ENCODE measurements at places on chromosomes 2 and 18.

DNA sequence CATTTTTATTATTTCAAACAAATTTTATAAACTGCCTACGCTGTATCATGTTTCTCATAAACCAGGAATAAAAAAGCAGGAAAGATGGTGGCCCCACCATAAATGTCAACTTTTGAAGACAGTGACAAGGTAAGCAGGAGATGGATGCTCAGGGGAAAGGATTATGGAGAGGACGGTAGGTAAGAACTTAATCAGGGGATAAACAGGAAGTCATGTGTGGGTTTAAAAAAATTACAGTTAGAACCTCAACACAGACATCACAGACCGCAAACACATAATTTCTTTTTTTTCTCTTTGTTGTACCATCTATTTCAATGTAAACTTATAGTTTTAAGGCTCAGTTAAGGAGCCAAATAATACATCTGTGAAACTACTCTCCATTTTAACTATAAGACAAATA lies 575.2 kb upstream of the SLC8A1 start:
- no peaks in the 10 kb centered on the region for H3K27me3 ChIP-seq
- H3K4me3 ChIP-seq = no peak overlapping the region
- peak overlapping the region; percentile 4 for H3K27ac ChIP-seq
- no peaks in the 10 kb centered on the region for H3K36me3 ChIP-seq
- no peak for DNase-seq

- peak overlapping the region; percentile 90 for H3K4me3 ChIP-seq
- no peaks in the 10 kb centered on the region for H3K27me3 ChIP-seq
- H3K27ac ChIP-seq = peak overlapping the region; percentile 27
- peaks cover 95% of the 10 kb centered on the region for H3K4me1 ChIP-seq
- peaks cover 26% of the 10 kb centered on the region for H3K36me3 ChIP-seq
These were observed 8.8 kb downstream of the LBH start for GRCh38 chr2:30239986-30240752.

DNA sequence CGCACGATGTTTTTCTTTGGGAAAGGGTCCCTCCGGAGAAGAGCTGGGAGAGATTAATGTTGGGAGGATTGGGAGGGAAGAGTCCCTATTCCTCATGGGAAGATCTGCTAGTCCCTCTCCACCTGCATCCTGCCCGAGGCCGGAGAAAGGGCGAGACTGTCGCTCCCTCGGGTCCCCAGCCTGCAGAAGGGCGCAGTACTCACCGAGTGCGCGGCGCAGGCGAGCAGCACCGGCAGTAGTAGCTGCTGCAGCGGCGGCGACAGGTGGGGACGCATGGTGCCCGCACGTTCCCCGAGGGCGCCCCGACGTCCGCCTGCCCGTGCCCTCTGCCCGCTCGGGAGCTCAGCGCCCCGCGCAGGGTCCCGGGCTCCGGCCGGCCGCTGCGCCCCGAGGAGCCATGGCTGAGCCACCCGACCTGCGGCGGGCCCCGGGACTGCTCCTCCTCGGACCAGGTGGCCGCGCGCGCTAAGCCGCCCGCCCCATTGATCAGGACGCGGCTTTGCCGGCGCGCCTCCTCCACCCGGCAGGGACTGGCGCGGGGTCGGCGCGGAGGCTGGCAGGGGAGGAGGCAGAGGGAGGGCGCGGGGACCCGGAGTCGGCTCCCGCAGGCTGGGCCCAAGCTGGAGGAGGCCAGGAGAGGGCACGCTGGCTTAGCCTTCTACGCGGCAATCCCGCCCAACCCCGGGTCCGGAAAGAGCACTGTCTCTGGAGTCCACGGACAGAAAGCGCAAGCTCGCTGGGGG lies at the start of gene SCTR:
Gene SCTR, minus strand, starts transcription at position 532 of the 743 bp plus-strand sequence. Its CDS starts 257 bp downstream, at position 275.
- no peak within 1 kb of the TSS for H3K27ac ChIP-seq
- no peak within 1 kb of the TSS for H3K4me3 ChIP-seq
- H3K27me3 ChIP-seq = peaks cover 57% of the 10 kb centered on the region
- no peak for DNase-seq

- H3K4me1 ChIP-seq = no peaks in the 10 kb centered on the region
- no peak overlapping the region for H3K4me3 ChIP-seq
- H3K27me3 ChIP-seq = no peaks in the 10 kb centered on the region
- no peak for DNase-seq
These were observed 118.9 kb upstream of the CCDC150 start for GRCh38 chr2:196520605-196521004.

DNA sequence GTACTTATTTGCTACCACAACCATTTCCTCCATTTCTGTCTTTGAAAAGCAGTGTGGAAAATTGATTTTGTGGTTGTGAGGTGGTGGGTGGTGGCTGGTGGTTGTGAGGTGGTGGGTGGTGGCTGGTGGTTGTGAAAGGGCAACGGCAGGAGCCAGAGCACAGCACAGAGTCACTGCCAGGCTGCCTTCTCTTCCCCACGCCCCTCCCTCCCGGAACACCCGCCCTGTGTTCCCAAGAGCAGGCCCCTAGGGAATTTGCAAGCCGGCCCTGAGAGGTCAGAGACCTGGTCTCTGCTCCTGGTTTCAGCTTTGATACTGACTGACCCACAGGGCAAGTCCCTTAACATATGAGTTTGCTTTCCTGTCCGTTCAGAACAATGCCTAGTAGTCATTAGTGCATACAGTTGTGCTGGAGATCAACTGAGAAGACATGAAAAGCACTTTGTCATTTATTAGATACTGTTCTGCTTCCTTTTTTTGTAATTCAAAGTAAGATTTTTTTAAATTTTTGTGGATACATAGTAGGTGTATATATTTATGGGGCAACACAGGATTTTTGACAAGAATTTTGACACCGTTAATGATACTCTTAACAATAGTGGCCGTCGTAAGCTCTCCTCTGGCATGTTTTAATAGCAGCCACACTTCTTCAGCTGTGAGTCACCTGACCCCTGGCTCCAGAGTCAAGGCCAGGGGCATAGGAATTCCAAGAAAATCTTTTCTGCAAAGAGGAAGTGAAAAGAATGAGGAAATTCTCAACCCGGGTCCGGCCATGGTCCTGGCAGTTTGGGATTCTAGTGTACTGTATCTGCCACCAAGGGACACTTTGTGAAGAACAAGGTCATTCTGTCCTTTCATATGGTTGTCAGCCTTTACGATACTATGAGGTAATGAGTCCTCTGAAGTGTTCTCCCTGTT lies 53.2 kb downstream of the ITGA6 start:
- H3K36me3 ChIP-seq = peaks cover 2% of the 10 kb centered on the region
- H3K4me3 ChIP-seq = peak overlapping the region; percentile 34
- H3K27me3 ChIP-seq = no peaks in the 10 kb centered on the region
- peak; percentile 17 for DNase-seq
- H3K4me1 ChIP-seq = peaks cover 53% of the 10 kb centered on the region
- H3K27ac ChIP-seq = peak overlapping the region; percentile 15

- no peak overlapping the region for H3K4me3 ChIP-seq
- H3K4me1 ChIP-seq = no peaks in the 10 kb centered on the region
- peaks cover 40% of the 10 kb centered on the region for H3K27me3 ChIP-seq
These were observed 67.1 kb downstream of the ANTXR1 start for GRCh38 chr2:69080071-69080470.

GRCh38 chr2:164835302-164835701 lies 6.3 kb downstream of the COBLL1 start:
- H3K27ac ChIP-seq = no peak overlapping the region
- DNase-seq = no peak
- H3K4me1 ChIP-seq = peaks cover under 1% of the 10 kb centered on the region
- H3K27me3 ChIP-seq = peaks cover 24% of the 10 kb centered on the region
- no peak overlapping the region for H3K4me3 ChIP-seq

All from activated T-cell treated with anti-CD3 and anti-CD28 coated beads, Interleukin-2, amount 50 U/mL, for 72 hours (primary cell).